ENCODE measurements at places on chromosomes 3 and 15. TPM values are rescaled to one million over a fixed set of nuclear protein-coding genes. Genes with fewer than 3 reads are reported as not detected.

The AHSG gene
- not detected for total RNA-seq

GRCh38 chr15:40787344-40787841 is 17.6 kb downstream of the C15orf62 start:
- no peaks in the 10 kb centered on the region for H3K27me3 ChIP-seq
- DNase-seq: no peak
- no peak overlapping the region for H3K4me3 ChIP-seq
- H3K36me3 ChIP-seq: peaks cover 22% of the 10 kb centered on the region
- no peak overlapping the region for H3K27ac ChIP-seq

DNA sequence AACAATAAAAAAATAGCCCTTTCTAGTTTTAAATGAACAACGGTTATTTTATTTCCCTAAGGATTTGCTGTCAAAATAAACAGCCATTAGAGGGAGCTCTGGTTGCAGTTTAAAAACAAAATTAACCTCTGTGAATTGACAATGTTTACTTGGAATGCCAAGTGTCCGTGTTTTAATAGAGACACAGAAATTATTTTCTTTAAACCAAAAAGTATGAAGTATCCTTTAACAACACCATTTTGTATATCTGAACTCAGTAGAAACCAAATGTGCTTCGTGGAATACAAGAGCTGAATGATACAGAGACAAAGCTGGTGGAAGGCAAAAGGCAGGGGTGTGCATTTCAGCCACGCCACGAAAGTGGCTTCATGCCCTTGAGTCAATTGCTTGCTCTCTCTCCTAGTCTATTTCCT is 74.4 kb downstream of the MOBP start:
- no peak overlapping the region for H3K4me3 ChIP-seq
- no peaks in the 10 kb centered on the region for H3K4me1 ChIP-seq
- H3K27me3 ChIP-seq: no peaks in the 10 kb centered on the region
- no peak for DNase-seq
- H3K36me3 ChIP-seq: no peaks in the 10 kb centered on the region

DNA sequence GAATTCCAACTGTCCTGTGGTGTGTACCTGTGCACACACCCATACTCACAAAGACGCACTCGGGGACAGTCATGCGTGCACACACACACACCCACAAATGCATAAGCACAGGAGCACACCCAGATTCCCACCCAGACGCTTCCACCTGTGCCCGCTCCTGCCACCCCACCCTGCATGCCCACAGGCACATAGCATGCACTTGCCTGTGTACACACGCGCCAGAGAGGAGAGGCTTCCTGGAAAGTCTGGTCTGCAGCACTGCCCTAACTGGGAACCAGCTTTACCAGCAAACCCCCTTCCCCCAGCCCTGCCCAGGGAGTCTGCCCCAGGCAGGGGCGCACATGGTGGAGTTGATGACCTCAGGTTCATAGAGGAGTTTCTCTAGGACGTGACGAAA is 246.2 kb downstream of the UACA start:
- no peaks in the 10 kb centered on the region for H3K27me3 ChIP-seq
- H3K4me3 ChIP-seq: no peak overlapping the region
- no peaks in the 10 kb centered on the region for H3K36me3 ChIP-seq
- no peak overlapping the region for H3K27ac ChIP-seq
- DNase-seq: no peak

The ADGRG7 gene
- not detected for total RNA-seq

- peaks cover 11% of the 10 kb centered on the region for H3K27me3 ChIP-seq
- H3K27ac ChIP-seq: peak overlapping the region; percentile 89
- DNase-seq: no peak
Measured at GRCh38 chr15:73927476-73928240, 1.4 kb downstream of the LOXL1 start.

The SCG5 gene
- total RNA-seq: 1.1 TPM

The ZNF662 gene
- total RNA-seq: 6.1 TPM

- H3K36me3 ChIP-seq: no peaks in the 10 kb centered on the region
- peaks cover 4% of the 10 kb centered on the region for H3K4me1 ChIP-seq
- no peak overlapping the region for H3K4me3 ChIP-seq
- no peak for DNase-seq
Measured at GRCh38 chr3:5093731-5094130, 28.4 kb upstream of the ARL8B start.

DNA sequence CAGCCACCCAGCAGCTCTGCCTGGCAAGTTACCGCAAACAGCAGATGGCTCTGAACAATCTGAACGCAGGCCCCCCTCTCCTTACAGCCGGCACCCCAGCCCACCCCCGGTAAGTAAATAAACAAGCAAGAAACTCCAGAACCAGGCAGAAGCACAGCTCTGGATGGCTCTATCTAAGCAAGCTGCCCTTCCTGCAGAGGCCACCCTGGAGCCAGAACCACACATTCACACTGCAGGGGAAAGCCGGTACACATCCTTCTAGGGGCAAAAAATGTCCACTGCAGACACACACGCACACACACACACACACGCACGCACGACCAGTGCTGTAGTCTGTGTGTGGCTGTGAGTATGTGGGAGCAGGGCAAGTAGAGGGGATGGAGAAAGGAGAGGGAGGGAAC is 63.9 kb downstream of the ADCY5 start:
- H3K4me1 ChIP-seq: peaks cover 99% of the 10 kb centered on the region
- H3K27me3 ChIP-seq: no peaks in the 10 kb centered on the region
- H3K36me3 ChIP-seq: no peaks in the 10 kb centered on the region

GRCh38 chr3:110542552-110543150 is 529.0 kb upstream of the NECTIN3 start:
- no peak for DNase-seq
- H3K4me3 ChIP-seq: no peak overlapping the region
- H3K27ac ChIP-seq: no peak overlapping the region
- no peaks in the 10 kb centered on the region for H3K36me3 ChIP-seq

- no peaks in the 10 kb centered on the region for H3K27me3 ChIP-seq
- DNase-seq: no peak
- no peak overlapping the region for H3K27ac ChIP-seq
- H3K4me3 ChIP-seq: no peak overlapping the region
- H3K4me1 ChIP-seq: no peaks in the 10 kb centered on the region
- no peaks in the 10 kb centered on the region for H3K36me3 ChIP-seq
Measured at GRCh38 chr3:187841560-187841959, 96.3 kb upstream of the BCL6 start.

The PLA2G4D gene
- not detected for total RNA-seq

The FANCD2OS gene
- total RNA-seq: not detected

DNA sequence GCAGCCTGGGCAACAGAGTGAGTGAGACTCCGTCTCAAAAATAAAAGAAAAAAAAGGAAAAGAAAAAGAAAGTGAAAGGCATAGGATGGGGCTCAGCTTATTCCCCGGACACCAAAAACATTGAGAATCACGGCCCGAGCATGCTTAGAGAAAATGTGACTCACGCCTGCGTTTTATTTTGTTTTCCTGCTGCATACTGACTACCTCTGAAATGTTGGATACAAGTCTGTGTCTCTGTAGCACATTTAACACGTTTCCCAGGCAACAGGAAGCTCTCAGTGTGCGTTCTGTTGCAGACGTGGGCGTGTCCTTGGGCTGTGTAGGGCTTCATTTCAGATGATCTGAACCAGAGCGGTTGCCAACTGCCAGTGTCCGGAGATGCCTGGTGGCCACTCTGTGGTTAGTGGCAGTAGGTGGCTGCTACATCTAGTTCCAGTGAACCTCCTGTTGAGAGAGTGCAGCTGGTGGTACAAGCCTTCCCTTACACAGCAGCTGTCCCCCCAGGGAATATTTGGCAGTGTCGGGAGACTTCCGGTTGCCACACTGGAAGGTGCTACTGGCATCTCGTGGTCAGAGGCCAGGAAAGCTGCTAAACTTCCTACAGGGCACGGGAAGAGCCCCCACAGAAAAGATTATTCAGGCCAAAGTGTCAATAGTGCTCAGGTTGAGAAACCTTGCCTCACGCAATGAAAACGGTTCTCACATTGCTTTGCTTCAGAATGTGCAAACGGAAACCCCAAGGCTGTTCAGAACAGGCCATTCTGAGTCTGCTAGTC is 3.0 kb downstream of the SLC51A start:
- H3K27ac ChIP-seq: peak overlapping the region; percentile 43
- no peak overlapping the region for H3K4me3 ChIP-seq
- peaks cover 19% of the 10 kb centered on the region for H3K4me1 ChIP-seq
- H3K36me3 ChIP-seq: no peaks in the 10 kb centered on the region
- DNase-seq: peak; percentile 38

GRCh38 chr15:31528846-31529245 is 202.2 kb downstream of the KLF13 start:
- no peaks in the 10 kb centered on the region for H3K4me1 ChIP-seq
- DNase-seq: no peak
- no peaks in the 10 kb centered on the region for H3K36me3 ChIP-seq

DNA sequence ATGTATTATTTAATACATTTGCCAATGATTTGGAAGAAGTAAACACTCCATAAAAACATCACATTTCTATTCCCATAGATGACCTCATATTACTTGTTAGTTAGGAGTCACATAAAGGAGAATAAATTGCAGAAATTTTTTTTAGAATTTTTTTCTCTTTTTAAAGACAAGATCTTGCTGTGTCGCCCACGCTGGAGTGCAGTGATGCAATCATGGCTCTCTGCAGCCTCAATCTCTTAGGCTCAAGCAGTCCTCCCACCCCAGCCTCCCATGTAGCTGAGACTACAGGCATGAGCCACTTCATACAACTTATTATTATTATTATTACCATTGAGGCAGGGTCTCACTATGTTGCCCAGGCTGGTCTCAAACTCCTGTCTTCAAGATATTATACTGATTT is 12.3 kb upstream of the USP8 start:
- H3K27me3 ChIP-seq: no peaks in the 10 kb centered on the region
- H3K27ac ChIP-seq: no peak overlapping the region
- no peak overlapping the region for H3K4me3 ChIP-seq

GRCh38 chr3:40557575-40558161 is 32.9 kb downstream of the ZNF621 start:
- no peaks in the 10 kb centered on the region for H3K27me3 ChIP-seq
- no peak overlapping the region for H3K27ac ChIP-seq
- no peaks in the 10 kb centered on the region for H3K4me1 ChIP-seq
- no peak for DNase-seq
- no peak overlapping the region for H3K4me3 ChIP-seq

DNA sequence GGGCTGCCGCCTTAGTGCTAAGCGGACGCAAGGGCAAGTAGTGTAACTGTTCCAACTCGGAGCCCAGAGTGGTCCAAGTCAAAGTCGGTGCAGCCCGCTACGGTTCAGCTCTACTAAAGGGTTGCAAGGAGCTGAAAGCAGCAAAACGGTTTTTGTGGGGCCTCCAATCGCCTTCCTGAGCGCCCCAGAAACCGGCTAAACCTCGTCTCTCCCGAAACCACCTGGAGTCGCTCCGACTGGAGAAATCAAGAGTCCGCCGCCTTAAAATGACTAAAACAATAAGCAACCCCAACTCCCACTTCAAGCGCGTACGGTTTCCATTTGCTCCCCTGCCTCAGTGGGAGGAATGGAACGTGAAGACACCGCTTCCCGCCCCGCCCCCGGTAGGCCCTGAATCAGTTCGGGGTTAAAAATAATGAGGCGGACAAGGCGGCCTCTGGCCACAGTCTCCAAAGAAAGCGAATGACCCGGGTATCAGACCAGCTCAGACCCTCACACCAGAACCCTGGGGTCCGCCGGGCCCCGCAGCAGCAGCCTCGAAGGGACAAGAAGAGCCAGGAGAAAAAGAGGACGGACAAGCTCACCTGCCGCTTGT is 401 bp downstream of the SEC11A start:
- peak overlapping the region; percentile 83 for H3K4me3 ChIP-seq
- H3K4me1 ChIP-seq: peaks cover 5% of the 10 kb centered on the region
- H3K36me3 ChIP-seq: peaks cover 21% of the 10 kb centered on the region

All from heart right ventricle (tissue), 16 donors.